ENCODE measurements at places on chromosomes 4 and X.

DNA sequence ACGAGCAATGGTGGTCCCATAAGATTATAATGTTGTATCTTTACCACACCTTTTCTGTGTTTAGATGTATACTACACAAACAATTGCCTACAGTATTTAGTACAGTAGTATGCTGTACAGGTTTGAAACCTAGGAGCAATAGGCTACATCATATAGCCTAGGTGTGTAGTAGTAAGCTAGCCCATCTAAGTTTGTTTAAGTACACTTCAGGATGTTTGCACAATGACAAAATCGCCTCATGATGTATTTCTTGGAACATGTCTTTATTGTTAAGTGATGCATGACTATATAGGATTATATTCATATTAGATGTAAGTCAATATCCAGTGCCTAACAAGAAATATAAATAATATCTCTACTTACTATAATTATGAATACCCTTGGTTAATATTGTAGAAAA lies 104.6 kb downstream of the SLC10A6 start:
- no peak for DNase-seq

DNA sequence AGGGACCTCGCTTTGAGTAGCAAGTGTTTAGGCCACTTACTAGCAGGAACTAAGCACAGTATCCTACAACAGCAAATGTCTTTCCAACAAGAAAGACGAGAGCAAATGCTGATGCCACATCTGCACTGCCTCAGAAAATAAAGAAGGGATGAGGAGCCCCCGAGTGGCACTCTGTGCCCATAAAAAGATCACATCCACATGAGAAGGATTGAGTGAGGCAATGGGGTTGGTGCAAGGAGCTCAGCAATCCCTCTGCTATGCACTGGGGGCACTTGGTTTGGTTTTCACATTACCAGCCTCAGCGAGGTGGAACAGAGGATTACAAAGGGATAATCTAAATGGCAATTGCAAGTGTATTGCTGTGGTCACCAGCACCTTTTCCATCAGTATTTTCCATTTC lies 252.8 kb upstream of the SLC7A11 start:
- no peak for DNase-seq

DNA sequence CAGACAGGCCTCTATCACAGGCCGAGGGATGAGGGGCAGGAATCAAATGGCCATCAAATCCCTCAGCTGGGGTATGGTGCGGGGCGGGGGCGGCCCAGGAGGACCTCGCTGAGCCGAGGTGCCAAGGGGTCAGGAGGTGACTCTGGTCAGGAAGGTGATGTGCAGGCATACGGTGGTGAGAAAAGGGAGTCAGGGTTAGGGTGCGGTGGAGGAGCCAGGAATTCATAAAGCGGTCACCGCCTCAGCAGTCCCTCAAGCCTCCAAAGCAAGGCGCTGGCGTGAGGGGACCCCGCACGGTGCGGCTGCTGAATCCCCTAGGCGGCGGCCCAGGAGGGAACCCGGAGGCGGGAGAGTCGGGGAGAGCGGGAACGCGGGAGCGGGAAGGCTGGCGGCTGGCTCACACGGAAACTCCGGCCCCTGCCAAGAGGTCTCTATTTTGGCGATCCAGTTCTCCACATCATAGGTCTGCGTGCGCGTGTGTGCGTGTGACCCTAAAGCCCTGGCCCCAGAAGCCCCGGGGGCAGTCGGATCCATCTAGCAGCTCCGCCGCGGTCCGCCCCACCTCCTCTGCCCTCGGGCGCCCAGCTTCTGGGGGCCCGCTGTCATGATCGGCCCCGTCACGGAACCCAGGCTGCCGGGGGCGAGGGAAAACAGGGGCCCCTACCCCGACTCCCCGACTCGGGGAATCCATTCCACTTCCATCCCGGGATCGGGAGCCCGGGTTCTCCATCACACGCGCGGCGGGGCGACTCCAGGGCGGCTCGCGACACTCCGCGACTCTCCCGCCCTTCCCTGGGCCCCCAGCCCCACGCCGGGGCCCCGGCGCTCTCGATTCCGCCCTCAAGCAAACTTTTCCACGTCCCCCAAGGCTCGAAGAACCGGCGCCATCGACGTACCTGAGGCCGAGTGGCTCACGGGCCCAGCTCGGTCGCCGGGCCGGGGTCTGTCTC lies 593 bp downstream of the ELF4 start:
- no peak for DNase-seq

- no peak for DNase-seq
These were observed 16.7 kb upstream of the WDR44 start for GRCh38 chrX:118329175-118329574.

- DNase-seq = no peak
These were observed 83.6 kb downstream of the PPP1R2C start for GRCh38 chrX:42694260-42694815.

- no peak for DNase-seq
These were observed 276.7 kb downstream of the PCDH7 start for GRCh38 chr4:30996841-30997240.

GRCh38 chrX:53445977-53446376 lies 11.8 kb upstream of the HSD17B10 start:
- DNase-seq = no peak

- no peak for DNase-seq
These were observed 119.4 kb upstream of the C1GALT1C1 start for GRCh38 chrX:120749141-120749846.

GRCh38 chr4:177455561-177455970 lies 13.3 kb upstream of the AGA start:
- no peak for DNase-seq
